Cortex of kidney (tissue), 1 donor: ENCODE measurements at places on chromosomes 16 and 17.

DNA sequence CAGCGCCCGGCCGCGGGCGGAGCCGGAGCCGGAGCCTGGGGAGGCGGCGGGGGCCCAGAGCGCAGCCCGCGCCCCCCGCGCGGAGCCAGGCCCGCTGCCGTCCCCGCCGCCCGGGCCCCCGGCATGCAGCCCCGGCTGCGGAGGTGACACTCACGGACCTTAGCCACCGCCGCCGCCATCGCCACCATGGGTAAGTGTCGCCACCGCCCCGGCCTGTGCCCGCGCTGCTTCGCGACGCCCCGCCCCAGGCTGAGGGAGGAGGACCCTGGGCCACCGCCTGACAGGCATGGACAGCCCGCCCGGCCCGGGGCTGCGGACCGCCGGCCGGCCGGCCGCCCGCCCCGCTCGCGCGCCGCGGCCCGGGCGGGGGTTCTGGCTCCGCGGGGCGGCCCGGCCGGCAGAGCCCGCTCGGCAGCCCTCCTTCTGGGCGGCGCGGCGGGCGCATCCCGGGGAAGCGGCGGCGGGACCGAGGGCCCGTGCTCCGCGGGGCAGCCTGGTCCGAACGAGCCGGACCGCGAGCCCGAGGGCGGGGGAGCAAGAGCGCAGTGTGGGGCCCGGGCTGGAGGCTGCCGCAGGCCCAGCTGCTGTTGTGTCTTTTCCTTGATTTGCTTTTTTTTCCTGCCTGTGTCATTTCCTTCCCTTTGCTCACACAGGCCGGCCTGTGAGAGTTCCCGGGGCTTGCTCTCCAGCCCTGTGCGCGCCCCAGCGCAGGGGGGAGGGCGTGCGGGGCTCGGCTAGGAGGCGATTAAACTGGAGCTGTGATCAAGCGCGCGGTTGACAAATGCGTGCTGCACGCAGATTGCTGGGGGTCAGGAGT lies 565 bp downstream of the MAP3K3 start:
- no peak for DNase-seq

- DNase-seq, result no peak
Observed at GRCh38 chr17:58232707-58233156, 5.7 kb upstream of the LPO start.

GRCh38 chr16:89685916-89686315 lies 573 bp upstream of the CDK10 start:
- DNase-seq, result no peak

DNA sequence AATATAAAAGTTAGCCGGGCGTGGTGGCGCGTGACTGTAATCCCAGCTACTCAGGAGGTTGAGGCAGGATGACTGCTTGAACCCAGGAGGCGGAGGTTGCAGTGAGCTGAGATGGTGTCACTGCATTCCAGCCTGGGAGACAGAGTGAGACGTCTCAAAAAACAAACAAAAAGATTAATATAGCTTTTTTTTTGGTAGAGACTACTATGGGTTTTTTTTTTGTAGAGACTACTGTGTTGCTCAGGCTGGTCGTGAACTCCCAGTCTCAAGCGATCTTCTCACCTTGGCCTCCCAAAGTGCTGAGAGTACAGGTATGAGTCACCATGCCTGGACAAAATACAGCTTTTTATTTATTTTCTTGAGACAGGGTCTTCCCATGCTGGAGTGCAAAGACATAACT lies 20.2 kb downstream of the ZNRF1 start:
- DNase-seq, result no peak

- no peak for DNase-seq
Observed at GRCh38 chr16:27681681-27682080, 131.7 kb downstream of the KATNIP start.

DNA sequence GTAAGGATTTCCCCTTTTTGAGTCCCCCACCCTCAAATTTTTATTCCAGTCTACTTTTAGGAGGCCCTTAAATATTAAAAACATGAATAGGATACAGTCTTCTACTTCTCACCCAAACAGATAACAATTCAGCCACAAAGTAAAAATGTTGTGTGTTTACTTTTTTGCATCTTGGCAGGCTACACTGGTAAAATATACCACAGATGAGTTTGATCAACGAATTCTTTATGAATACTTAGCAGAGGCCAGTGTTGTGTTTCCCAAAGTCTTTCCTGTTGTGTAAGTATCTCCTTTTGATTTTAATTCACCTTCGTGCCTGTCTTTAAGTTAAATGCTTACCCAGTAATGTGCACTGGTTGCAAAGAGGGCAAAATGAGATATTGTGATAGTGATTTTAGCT lies 34.4 kb upstream of the RAB11FIP4 start:
- DNase-seq, result no peak

GRCh38 chr17:3762922-3763776 lies 37.8 kb downstream of the ITGAE start:
- DNase-seq, result no peak

DNA sequence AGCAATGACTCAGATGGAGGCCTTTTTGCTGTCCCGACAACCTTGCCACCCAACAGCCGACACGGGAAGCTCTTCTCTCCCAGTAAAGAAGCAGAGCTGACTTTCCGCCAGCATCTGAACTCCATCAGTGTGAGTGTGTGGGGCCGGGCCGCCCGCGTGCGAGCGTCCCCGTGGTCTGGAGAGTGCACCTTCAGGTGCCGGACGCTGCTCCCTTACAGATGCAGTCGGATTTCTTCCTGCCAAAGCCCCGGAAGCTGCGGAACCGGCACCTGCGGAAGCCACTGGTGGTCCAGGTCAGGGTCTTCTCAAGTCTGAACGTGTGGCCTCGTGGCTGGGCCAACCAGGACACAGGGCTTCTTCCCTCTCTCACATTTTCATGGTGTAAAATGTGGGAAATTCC lies 15.5 kb upstream of the JPT2 start:
- no peak for DNase-seq

GRCh38 chr17:57902800-57903759 lies 52.1 kb downstream of the CUEDC1 start:
- DNase-seq, result no peak

GRCh38 chr16:12874186-12874585 lies 27.2 kb upstream of the SHISA9 start:
- no peak for DNase-seq

- no peak for DNase-seq
Observed at GRCh38 chr17:2954898-2955445, 108.4 kb downstream of the OR1D5 start.

DNA sequence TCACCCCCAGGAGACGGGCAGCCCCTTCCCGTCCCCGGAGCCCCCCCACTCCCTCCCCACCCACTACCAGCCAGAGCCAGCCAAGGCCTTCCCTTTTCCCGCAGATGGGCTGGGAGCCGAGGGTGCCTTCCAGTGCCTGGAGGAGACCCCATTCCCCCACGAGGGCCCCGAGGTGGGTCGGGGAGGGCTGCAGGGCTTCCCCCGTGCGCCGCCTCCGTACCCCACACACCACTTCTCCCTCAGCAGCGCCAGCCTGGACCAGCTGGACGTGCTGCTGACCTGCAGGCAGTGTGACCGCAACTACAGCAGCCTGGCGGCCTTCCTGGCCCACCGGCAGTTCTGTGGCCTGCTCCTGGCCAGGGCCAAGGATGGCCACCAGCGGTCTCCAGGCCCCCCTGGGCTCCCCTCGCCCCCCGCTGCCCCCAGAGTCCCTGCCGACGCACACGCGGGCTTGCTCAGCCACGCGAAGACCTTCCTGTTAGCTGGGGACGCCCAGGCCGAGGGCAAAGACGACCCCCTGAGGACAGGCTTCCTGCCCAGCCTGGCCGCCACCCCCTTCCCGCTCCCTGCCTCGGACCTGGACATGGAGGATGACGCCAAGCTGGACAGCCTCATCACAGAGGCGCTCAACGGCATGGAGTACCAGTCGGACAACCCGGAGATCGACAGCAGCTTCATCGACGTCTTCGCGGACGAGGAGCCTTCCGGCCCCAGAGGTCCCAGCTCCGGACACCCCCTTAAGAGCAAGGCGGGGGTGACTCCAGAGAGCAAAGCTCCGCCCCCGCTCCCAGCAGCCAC lies 23.5 kb upstream of the ZFPM1 start:
- no peak for DNase-seq

GRCh38 chr16:17989255-17989654 lies 347.3 kb downstream of the NPIPA8 start:
- DNase-seq, result no peak

- DNase-seq, result no peak
Observed at GRCh38 chr17:19958023-19958422, 19.6 kb downstream of the AKAP10 start.

GRCh38 chr17:82915010-82915756 lies 75.4 kb upstream of the ZNF750 start:
- no peak for DNase-seq

- DNase-seq, result no peak
Observed at GRCh38 chr17:28968914-28969295, 17.6 kb upstream of the PHF12 start.

DNA sequence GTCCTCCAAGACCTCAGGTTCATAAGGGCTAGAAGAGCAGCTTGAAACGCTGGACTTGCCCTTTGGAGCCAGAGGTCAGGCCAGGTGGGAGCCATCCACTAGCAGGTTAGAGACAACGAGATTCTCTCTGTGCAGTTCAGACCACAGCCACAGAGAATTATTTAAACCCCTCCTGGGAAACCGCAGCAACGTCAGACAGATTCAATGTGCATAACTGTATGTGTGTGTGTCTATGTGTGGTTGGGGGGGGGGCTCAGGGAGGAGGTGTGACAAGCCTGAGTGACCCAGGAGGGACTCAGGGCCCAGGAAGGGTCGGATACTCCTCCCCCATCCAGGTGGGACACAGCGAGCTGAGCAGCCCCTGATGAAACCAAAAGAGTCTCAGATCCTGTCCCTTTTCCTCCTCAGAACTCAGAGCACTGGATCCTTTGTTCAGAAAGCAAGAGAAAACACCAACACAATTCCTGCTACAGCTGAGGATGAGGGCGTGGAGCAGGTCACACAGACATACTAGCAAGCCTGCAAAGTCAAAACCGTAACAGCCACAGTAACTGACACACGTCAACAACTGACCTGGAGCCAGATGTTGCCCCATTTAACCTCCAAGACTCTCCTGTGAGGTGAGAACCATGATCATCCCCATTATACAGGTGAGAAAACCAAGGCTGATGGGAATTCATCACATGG lies 66.8 kb downstream of the XYLT1 start:
- no peak for DNase-seq

DNA sequence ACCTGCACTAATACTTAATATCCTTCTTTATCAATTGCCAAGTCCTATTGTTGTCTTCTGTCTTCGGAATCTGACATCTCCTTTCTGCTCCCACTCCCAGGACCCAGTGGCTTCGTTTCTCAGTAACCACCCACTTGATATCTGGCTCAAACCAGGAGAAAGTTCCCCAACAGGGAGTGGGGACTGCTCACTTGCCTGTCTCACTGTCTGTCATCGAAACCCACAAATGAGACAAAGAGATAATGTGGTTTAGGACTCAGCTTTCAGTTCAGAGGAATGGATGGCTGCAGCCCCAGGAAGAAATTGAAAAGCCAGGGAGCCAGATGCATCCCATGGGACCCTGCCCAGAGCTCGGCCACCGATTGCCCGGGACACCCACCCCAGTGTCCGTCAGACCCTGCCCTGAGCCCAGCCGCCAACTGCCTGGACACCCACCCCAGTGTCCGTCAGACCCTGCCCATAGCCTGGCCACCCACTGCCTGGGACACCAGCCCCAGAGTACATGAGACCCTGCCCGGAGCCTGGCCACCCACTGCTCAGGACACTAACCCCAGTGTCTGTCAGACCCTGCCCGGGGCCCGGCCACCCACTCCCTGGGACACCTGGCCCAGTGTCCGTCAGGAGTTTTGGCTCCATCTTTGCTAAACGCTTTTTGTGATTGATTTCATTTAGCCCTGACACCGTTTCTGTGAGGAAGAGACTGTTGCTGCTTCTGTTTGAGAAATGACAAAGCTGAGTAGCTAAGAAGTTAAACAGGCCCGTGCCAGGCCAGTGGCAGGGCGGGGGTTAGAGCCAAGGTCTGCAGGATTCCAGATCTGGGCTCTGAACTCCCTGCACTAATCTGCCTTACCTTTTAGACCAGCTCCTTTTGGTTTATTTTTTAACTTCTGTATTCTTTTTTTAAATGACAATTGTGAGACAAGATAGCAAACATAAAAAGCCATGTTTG lies 251.4 kb downstream of the PHKB start:
- DNase-seq, result no peak

DNA sequence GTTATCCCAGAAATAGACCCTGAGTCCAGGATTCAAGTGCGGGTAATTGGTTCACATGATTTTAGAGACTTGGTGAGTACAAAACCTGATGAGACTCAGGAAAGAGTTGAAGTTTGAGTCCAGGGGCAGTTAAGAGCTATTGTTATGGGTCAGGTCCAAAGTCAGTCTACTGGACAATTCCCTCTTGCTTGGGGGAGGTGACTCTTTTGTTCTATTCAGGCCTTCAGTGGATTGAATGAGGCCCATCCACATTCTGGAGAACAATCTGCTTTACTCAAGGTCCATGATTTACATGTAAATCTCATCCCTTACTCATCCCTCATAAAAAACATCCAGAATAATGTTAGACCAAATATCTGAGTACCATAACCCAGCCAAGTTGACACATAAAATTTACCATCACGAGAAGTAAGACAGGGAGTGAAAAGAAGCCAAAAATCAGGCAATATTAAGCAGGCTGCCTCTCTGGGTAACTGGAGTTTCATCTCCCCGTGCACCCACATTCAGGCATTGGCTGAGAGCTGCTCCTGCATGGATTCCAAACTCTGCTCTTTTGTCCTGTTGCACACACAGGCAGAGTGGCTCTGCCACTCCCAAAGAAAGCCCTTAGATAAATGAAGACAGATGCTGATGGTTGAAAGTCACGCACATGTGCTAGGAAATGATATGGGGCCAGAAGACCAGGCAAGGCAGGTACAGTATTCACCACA lies 156.0 kb upstream of the SALL1 start:
- no peak for DNase-seq

DNA sequence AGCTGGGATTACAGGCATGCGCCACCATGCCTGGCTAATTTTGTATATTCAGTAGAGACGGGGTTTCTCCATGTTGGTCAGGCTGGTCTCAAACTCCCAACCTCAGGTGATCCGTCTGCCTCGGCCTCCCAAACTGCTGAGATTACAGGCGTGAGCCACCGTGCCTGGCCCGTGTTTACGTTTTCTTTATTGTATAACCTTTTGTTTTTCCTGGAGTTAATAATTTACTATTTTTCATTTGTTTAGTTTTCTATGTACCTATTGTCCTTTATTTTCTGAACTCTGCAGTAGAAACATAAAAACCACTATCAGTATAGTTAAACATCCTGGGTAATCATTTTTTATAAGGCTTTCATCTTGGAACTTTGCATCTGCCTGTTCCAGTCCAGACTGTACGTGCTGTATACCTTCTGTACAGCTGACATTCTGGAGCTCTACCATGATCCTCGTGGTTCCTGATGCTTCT lies 73.6 kb downstream of the PPM1E start:
- DNase-seq, result no peak

- no peak for DNase-seq
Observed at GRCh38 chr16:54341892-54342776, 55.5 kb upstream of the IRX3 start.
